ENCODE measurements at places on chromosomes 5 and 9. TPM values are rescaled to one million over a fixed set of nuclear protein-coding genes. Genes with fewer than 3 reads are reported as not detected.

The LRRC14B gene
- total RNA-seq, result not detected

The C9orf50 gene
- total RNA-seq, result not detected

- H3K4me3 ChIP-seq, result no peak overlapping the region
- no peaks in the 10 kb centered on the region for H3K36me3 ChIP-seq
- H3K27ac ChIP-seq, result no peak overlapping the region
- no peak for DNase-seq
- H3K27me3 ChIP-seq, result no peaks in the 10 kb centered on the region
These were observed 65.5 kb downstream of the HSPA4 start for GRCh38 chr5:133117166-133117911.

GRCh38 chr9:132031467-132032237 is 48.0 kb downstream of the MED27 start:
- DNase-seq, result no peak
- H3K27me3 ChIP-seq, result no peaks in the 10 kb centered on the region
- H3K4me3 ChIP-seq, result no peak overlapping the region
- no peaks in the 10 kb centered on the region for H3K36me3 ChIP-seq
- H3K4me1 ChIP-seq, result peaks cover 10% of the 10 kb centered on the region

DNA sequence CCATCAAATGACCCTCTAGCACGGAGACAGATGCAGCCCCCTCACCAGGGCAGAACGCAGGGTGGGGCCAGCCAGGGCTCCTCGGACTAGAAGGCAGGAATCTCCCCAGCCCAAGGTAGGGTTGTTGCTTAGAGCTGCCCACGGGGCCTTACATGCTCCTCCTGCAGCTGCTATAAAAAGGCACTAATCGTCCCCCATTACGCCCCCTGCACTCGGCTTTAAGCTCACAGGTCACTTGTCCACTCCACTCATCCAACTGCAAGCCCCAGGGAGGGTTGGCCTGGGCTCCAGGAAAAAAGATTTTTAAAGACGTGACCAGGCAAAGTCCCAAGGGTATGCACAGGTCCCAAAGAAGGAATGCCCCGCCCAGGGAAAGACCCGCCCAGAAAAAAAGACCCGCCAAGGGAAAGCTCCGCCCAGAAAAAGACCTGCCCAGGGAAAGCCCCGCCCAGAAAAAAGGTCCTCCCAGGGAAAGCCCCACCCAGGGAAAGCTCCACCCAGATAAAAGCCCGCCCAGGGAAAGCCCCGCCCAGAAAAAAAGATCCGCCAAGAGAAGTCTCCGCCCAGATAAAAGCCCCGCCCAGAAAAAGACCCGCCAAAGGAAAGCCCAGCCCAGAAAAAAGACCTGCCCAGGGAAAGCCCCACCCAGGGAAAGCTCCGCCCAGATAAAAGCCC is 11.1 kb downstream of the GRIN1 start:
- H3K36me3 ChIP-seq, result no peaks in the 10 kb centered on the region
- no peak overlapping the region for H3K27ac ChIP-seq
- H3K4me1 ChIP-seq, result peaks cover 3% of the 10 kb centered on the region
- no peak overlapping the region for H3K4me3 ChIP-seq
- no peak for DNase-seq

GRCh38 chr5:174717826-174718455 is 6.4 kb upstream of the MSX2 start:
- no peak for DNase-seq
- H3K27me3 ChIP-seq, result peaks cover 48% of the 10 kb centered on the region
- H3K4me1 ChIP-seq, result no peaks in the 10 kb centered on the region
- no peak overlapping the region for H3K4me3 ChIP-seq

The UTP15 gene
- 15.1 TPM for total RNA-seq

GRCh38 chr9:100466829-100467221 is 6.1 kb upstream of the TMEFF1 start:
- no peak overlapping the region for H3K4me3 ChIP-seq
- no peaks in the 10 kb centered on the region for H3K36me3 ChIP-seq
- no peak for DNase-seq
- no peaks in the 10 kb centered on the region for H3K4me1 ChIP-seq
- H3K27ac ChIP-seq, result no peak overlapping the region

DNA sequence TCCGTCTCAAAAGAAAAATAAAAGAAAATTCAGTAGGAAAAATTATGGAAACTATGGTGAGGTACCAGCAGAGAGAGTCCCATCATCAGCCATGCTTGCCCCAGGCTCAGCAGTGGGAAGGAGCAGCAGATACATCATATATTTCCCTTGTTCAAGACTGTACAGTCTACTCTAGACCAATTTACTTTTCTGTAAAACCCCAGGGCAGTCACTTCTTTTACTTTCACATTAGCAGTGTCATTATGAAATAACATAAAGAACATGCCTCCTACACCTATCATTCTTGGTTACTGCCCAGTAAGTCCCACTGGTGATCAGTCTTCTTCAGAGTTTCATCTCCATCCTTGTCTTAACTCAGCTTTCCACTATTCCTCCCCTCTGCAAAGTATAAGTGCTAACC is 1145.0 kb downstream of the MAT2B start:
- H3K4me1 ChIP-seq, result no peaks in the 10 kb centered on the region
- H3K36me3 ChIP-seq, result no peaks in the 10 kb centered on the region
- no peak overlapping the region for H3K4me3 ChIP-seq
- no peak overlapping the region for H3K27ac ChIP-seq
- DNase-seq, result no peak

- peak overlapping the region; percentile 61 for H3K27ac ChIP-seq
- no peak overlapping the region for H3K4me3 ChIP-seq
- no peak for DNase-seq
- peaks cover 86% of the 10 kb centered on the region for H3K27me3 ChIP-seq
These were observed 6.6 kb downstream of the LHX2 start for GRCh38 chr9:124017929-124018729.

Measured in activated CD4-positive, alpha-beta memory T cell treated with anti-CD3 and anti-CD28 coated beads, Interleukin-2, amount 10 ng/mL, durations not matched to agents 7 days and 5 days (primary cell).